Anterior cingulate cortex (tissue), 58 donors: ENCODE measurements at places on chromosomes 2 and 18.

DNA sequence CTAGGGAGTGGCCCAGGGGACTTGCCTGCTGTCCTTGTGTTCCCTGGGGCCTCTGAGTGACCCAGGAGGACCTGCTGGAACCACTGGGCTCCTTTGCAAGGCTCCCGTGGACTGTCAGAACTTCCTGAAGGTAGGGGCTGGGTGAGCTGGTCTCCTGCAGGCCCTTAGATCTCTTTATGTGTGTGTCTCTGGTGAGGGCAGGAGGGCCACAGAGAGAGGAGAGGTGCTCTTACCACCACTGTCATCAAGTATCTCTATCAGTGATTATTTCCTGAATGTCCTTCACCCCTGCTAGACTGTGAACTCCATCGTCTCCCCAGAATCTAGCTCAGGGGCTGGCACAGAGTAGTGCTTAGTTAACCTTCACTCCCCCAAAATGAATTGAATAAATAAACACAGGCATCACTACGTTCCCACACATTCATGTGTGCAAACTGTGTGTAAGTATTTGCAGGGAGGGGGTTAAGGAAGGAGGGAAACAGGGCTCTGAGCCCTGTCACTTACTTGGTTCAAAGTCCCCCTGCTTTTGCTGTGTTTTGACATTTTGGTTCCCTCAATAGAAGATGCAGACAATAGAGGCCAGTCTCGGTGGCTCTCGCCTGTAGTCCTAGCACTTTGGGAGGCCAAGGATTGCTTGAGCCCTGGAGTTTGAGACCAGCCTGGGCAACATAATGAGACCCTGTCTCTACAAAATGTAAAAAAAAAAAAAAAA, 100.8 kb upstream of the HAAO start:
- no peak for DNase-seq

DNA sequence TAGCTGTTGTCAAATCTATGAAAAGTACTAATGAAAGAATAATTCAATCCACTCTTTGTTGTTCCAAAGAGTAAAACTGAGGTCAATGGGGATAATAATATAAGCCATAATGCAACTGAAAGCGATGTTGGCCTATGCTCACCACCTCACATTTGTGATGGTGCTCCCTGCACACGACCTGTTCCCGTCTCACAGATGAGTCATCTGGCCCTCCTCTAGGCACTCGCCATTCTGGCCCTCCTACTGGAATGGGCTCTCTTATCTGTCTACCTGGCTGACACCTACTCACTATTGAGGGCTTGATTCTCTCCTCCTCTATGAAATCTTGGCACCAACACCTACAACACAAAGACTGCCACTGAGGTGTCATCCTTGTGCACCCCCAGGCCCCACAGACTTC, 585.9 kb upstream of the ID2 start:
- no peak for DNase-seq

DNA sequence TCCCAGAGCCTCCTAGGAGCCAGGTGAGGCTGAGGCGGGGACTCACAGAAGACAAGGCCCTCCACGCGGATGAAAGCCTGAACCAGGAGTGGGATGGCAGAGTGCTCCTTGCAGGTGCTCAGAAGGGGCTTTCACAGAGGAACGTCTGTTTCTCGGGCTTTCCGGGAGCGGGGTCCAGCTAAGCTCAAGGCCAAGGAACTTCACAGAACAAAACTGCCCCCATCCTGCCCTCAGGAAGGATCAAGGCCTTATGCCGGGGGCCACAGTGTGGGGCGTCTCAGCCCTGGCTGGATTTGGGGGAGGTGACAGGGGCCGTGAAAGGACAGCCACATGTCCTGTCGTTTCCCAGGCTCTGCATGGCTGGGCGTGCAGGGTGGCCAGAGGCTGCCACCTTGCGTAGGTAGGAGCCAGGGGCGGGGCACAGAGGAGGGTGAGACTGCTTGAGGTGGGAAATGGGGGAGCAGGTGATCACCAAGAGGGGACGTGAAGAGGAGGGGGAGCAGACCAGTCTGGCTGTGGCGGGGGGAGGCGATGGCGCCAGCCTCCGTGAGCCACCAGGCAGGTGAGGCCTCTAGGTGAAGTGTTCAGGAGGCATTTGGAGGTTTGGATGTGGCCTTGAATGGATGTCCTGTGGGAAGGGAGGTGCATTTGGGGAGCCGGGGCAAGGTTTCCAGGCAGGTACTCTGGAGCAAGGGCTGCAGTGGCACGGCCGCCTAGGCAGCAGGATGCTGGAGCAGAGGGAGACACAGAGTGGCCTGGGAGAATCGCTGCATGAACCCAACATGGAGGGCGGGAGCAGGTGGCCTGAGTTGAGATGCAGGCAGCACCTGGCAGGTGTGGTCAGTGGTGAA, 79.1 kb downstream of the TWIST2 start:
- DNase-seq = no peak

DNA sequence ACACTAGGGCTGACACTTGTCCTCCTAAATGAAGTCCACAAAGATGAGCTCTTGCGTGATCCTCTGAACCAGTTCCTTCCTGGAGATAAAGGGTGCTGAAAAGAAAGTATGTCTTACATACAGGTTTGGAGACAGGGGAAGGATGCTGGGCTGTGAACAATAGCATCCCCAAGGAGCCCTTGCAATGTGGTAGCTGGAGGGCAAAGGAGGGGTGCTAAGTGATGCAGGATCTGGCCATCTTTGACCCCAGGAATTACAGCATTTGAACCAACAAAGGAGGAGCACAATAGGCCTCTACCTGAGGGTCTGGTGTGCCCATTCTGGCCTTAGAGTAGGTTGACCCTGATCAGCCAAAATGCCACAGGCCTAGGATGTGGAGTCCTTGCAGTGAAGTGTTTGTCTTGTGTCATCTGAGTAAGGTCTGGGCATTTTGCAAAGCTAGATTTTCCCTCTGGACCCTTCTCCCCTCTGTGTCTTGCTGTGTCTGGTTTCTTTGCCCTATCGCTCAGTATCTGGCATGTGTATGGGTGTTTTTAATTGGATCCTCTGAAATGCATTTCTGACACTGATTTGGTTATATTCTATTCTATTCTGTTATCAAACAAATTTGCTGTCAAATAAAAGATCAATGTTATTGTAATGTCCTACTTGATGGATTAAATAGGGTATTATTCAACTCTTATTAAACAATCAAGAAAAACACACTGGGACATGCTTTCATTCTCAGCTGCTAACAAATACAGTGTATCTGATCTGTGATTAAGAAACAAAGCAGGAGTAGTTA, 364.8 kb upstream of the MEIS1 start:
- no peak for DNase-seq

- DNase-seq = no peak
Observed at GRCh38 chr18:76932026-76932819, 109.9 kb downstream of the ZNF236 start.

DNA sequence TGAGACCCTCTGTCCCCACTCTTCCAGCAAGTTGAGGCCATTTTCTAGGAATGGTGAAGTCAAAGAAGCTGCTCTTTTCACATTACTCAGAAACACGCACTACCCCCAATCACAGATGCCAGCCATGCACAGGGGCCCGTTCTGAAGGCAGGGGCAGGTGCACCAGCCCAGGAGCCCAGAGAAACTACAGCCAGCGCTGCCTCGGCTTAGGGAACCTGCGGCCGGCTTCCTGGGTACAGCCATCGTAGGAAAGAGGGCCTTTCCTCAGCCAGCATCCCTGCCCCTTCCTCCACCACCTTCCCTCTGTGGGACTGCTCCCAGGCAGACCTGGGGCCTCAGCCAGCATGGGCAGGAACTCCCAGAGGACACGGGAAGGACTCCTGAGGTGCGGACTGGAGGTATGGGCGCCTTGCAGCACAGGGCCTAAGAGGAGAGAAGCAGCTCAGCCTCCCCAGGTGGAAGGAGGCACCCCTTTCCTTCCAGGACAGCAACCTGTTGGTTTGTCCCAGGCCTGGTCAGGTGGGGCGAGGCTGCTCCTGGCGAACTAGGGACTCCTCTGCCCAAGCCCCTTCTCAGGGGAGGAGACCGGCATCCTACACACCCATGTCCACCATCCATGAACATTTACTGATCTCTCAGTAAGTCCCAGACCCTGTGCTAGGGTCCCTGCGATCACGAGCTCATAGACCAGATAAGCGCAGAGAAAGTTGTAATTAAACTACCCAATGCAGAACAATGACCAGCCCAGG, 99.0 kb upstream of the ID2 start:
- no peak for DNase-seq
